ENCODE measurements at places on chromosomes 6 and 20.

GRCh38 chr6:167211881-167212712 lies 54.3 kb upstream of the GPR31 start:
- DNase-seq: peak; percentile 21

DNA sequence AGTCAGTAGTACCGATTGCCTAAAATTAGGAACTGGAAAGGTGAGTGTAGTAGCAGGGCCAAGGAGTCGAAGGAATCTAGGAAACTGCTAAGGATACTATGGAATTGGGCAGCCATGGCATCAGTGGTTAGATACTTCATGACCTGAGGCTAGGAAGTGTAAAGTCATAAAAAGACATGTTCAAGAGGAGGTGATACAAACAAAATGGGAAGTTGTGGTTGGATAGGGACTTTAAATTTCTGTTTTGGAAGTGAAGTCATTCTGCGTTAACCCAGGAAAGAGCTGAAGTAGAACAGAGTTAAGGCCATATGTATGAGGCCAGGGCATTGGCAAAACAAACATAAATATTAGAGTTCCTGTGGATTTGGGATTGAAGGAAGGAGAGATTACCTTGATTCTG lies 88.6 kb upstream of the TMEM181 start:
- DNase-seq: no peak

DNA sequence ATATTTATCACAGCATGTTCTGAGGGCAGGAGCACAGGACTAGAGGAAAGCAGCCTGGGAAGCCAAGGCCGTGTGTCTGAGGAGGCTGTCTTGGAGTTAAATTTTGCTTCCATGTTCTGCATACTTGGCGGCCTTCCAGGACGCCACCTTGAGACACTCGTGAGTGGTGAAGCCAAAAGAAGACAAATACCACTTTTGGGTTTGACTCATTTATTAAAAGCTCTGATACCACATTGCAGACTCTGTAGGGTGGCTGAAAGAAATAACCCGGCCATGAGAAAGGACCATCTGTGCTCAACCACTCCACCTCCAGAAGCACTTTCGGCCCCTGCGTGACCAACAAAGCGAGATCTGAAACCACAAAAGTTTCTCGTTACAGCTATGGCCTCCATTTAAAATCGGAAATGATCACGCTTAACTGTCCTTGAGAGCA lies 120.0 kb downstream of the TMEM242 start:
- DNase-seq: no peak

DNA sequence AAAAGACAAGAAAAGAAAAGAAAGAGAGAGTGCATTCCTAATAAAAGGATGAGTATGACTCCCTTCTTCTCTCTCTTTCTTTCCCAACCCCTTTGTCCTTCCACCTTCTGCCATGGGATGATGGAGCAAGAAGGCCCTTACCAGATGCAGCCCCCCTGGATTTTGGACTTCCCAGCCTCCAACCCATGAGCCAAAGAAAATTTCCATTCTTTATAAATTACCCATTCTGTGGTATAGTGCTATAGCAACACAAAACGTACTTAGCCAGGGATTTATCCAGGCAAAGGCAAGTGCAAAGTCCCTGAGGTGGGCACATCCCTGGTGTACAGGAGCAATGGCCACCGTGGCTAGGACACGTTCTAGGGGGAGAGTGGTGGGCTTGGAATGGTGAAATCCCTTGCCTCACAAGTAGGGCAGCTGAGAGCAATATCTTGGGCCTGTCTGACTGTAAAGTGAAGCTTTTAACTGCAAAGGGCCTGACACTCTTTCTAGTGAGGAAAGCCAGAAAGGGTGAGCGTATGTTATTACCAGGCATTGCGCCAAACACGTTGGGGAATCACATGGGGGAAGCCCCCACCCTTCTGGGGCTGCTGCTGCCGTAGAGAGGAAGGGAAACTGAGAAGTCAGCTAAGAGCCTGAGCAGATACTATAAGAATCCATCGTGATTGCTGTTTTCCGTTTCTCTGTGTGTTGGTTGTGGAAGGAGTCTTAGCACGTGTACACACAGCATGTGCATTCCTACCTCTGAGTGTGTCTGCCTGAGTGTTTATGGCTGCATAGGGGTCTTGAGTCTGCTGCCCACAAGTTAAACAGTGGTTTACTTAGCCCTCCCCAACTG lies 50.7 kb upstream of the SIRPA start:
- DNase-seq: peak; percentile 83

Measured in skin of body (tissue), 3 donors.